ENCODE measurements at places on chromosomes 11 and 22.

DNA sequence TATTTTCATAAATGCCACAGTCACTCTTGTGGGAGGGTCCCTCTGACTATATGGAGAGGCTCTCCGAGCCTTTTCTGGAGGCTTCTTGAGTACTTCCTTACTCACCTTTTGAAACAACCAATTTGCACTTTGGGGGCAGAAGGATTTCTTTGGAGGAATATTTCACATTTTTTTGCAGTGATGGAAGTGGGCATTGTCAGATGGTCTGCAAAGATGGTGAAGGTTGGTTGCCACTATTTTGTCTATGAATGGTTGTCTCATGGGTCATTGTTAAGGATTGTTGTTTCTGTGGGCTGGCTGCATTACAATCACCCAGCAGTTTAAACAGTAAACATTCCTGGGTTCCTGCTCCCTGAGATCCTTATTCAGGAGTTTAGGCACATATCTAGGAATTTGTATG, 388.2 kb downstream of the TMEM135 start:
- no peak for DNase-seq

DNA sequence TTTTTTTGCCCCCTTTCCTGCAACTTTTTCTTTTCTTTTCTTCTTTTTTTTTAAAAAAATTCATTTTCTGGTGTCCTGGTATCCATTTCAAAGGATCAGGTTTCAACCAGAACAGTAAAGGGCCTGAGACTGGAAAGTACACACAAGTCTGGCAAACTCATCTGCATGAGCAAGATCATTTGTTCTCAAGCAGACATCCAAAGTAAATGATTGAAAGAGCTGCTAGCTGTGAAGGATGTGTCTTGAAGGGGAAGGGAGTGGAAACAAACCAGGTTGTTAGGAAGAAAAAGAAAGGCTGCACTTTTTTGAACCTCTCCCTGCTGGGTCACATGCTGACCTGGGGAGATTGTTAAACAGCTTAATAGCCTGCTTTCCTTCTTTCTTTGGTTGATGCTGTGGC, 5.3 kb downstream of the YAP1 start:
- no peak for DNase-seq

DNA sequence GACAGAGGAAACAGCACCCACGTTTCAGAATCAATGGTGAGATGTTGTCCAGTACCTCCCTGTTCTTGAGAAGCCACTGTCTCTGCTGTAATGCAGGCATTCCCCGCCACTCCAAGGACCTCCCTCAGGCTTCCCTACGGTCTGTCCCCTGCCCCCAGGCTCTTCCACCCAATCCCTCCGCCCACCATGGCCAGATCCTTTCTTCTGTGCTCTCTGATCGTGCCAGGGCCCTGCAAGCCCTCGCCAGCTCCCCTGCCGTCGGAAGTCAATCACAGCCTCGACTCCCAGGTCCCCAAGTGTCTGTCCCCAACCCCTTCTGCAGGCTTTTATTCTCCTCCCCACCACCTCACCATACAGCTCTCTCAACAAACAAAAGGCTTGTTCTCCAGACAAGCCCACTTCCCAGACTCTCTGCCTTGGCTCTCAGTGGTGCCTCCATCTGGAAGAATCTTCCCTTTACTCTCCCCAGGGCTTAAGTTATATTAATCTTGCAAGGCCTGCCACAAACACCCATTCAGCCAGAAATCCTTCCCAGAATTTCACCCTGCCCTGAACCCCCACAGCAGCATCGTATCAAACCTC, 13.7 kb downstream of the SCN4B start:
- DNase-seq, result no peak

DNA sequence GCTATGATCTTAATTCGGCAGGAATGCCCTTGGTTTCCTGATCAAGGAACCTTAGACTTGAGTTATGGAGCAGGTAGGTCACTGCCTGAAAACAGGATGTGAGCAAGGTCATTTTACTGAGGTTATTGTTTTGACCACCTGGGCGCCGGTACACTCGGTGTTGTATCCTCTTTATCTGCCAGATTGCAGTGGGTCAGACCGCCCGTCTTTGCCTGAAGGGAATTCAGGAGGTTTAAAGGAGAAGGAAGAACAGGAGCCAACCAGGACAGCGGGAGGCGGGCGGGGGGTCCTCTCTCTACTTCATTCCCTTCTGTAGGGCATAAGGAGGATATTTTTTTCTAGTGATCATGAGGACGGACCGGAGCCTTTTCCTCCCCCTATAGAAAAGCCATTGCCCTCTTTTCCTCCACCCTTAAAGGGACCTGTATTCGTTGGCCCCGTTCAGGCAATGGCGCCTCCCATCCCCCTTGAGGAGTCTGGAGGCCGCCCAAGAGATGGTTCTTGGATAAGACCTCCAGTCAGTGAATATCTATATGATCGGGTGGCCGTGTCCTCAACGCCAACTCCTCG, 649 bp downstream of the MS4A15 start:
- DNase-seq, result no peak

GRCh38 chr22:46857142-46857884, 94.9 kb downstream of the TBC1D22A start:
- no peak for DNase-seq

DNA sequence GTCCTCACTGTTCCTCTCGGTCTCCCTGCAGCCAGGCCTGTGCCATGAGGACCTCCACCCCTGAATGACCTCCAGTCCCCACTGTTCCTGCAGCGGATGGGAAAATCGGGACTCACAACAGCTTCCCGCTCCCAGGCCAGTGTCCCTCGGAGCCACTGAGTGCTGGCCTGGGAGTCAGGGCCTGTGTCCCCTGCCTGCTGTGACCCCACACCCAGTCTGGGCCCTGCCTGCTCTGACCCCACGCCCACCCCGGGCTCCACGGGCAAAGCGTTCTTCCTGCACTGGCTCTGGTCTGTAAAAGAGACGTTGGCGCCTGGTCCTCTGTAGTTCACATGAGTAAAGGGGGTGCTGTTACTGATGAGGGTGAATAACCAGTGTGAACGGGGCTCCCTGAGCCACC, 73.0 kb upstream of the SHISAL1 start:
- no peak for DNase-seq

- DNase-seq, result no peak
Observed at GRCh38 chr11:84091212-84091986, 805.2 kb upstream of the CCDC90B start.

GRCh38 chr11:70502677-70503467, 104.5 kb downstream of the CTTN start:
- no peak for DNase-seq

- DNase-seq, result no peak
Observed at GRCh38 chr11:45934580-45935318, 12.3 kb downstream of the LARGE2 start.

DNA sequence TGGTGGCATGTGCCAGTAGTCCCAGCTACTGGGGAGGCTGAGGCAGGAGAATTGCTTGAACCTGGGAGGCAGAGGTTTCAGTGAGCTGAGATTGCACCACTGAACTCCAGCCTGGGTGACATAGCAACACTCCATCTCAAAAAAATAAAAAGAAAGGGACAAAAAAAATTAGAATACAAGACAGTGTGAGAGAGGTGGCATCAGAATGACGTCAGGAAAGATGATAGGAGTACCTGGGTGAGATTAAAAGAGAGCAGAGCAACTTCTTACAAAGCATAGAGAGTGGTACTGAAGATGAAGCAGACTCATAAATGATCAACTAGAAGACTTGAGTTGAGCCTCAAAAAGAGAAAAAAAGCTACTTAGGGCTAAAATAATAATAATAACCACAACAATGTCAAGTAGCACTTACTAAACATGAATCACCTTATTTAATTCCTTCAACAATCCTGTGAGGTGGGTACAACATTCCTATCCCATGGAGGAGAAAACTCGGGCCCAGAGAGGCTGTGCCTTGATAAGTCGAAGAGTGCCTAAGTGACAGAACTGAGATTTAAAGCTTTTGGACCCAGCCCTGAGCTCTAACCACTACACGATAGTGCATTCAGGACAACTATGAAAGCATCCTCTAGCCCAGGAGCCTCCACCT, 5.2 kb upstream of the SLN start:
- no peak for DNase-seq

GRCh38 chr11:18523084-18523483, 3.7 kb downstream of the TSG101 start:
- DNase-seq, result no peak

DNA sequence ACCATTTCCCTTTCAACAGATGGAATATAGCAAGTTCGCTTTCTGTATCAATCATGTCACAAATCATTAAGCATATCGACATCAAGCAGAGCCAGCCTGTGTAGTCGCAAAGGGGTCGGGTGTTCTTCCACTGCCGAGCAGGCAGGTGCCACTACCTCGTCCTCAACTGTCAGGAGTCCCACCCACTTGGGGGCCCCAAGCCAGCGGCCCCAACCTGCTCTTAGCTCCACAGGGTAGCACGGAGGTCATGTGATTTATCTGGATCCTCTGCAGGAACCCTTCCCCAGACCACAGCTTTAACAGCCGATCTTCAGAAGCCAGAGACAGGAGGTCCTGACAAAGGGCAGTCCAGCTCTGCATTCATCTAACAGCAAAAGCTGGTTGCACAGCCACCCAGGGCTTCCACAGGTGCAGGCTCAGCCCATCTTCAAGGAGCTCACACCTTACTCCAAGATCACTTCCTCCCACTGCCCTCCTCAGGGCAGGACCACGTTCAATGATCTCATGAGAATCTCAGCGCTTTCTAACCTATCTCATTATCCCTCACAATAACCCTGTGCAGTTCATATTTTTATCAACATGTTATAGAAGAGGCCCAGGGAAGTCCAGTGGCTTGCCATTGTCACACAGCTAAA, 110.2 kb downstream of the TRIM29 start:
- DNase-seq, result no peak

DNA sequence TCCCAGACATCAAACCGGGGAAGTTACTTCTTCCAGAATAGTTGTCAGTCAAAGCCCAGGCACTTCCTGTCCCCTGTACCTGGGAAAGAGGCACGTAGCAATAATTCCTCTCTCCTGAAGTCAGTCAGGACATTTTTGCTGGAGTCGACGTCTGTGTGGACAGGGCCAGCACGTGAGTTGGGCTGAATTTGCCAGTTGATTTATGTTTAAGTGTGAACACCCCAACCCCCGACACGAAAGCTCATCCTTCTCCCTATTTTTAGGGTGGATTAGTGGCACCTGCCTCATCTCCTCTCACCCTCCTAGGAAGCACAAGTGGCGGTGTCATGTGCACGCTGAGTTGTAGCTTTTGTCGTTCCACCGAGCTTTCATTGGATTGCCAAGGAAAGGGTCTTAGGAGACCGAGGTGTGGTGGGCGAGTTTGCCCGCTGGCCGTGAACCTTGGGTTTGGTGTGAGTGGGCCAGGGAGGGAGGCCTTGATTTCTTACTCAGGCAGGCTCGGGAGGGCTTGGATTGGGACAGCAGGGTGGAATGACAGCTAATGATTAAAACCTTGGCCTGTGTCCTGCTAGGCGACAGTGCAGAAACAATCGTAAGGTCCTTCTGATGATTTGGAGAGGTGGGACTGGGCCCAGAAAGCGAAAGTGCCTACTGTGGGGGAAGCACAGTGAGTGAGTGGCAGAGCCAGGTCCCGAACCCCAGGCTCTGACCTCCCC, 87.0 kb upstream of the CRYBB3 start:
- no peak for DNase-seq

DNA sequence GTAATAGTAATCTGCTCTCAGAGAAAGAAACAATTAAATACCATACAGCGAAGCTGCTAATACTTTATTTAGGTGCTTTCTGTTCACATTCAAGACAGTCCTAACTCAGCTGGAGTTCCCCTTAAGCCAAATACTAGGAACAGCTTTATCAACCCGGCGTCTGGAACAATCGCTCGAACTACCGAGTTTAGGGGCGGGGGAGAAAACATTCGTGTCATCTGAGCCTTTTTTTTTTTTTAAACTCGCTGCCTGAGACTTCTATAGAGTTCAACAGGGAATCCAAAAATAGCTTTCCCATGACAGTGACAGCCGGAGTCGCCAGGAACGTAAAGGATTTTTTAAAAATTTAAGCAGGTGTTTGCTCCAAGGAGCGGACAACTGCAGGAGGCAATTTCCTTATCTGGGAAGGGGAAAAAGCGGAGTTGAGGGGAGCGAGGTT, 852 bp downstream of the TRAF6 start:
- DNase-seq, result no peak

DNA sequence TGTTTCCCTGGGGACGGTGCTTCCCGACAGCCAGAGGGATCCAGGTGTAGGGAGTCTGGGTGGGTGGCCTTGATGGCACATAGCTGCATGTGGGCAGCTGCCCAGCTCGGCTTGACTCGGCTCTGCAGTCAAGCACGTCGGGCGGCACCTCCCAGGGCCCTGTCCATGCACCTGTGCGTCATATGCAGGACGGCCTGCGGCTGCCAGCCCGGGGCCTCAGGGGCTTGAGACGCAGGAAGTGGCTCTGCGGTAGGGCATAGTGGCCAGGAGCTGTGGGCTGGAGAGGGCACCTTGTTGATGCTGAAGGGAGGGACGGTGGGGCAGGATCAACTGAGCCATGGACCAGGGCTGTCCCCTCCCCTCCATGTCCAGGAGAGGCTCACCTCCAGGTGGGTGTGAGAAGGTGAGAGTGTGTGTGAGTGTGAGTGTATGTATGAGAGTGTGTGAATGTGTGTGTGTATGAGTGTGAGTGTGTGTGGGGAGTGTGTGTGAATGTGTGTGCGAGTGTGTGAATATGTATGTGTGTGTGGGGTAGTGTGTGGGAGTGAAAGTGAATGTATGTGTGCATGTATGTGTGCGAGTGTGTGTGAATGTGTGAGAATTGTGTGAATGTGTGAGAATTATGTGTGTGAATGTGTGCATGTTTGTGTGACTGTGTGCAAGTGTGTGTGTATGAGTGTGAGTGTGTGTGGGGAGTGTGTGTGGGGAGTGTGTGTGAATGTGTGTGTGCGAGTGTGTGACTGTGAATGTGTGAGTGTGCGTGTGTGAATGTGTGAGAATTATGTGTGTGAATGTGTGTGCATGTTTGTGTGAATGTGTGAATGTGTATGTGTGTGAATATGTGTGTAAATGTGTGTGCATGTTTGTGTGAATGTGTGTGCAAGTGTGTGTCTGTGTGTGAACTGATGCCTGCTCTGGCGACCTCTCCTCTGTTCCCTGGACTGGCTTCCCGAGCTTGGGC, 5.7 kb upstream of the SUN2 start:
- no peak for DNase-seq

- DNase-seq, result no peak
Observed at GRCh38 chr11:72686639-72687220, 12.5 kb upstream of the PDE2A start.

GRCh38 chr11:62077132-62077531, 46.7 kb upstream of the INCENP start:
- DNase-seq, result no peak

- no peak for DNase-seq
Observed at GRCh38 chr11:11813288-11813962, 28.3 kb upstream of the USP47 start.

Measured in stimulated activated CD4-positive, alpha-beta T cell treated with anti-CD3 and anti-CD28 coated beads, Interleukin-1b, Interleukin-23, amount 100 ng/mL, for 24 hours (primary cell).